ENCODE measurements at places on chromosomes 7 and 10.

DNA sequence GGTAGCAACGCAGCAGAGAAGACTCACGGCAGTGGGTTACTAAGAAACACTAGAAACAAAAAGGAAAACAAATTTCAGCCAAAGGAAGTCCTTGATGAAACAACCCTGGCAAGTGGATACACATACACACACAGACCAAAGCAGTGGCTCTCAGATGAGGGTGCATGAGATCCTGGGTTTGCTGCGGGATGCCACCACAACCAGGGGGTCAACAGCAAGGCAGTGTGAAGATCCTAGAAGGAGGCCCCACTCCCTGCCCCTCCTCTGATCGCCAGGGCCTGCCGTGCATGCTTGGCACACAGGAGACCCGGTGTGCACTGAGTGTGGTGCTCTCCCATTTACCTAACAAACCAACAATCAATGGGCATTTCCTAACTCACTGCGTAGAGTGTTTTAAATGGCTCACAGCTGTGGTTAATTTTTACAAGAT lies 252.3 kb upstream of the KLF14 start:
- no peak for DNase-seq

- DNase-seq = no peak
These were observed 1184.8 kb downstream of the GATA3 start for GRCh38 chr10:9239298-9239697.

DNA sequence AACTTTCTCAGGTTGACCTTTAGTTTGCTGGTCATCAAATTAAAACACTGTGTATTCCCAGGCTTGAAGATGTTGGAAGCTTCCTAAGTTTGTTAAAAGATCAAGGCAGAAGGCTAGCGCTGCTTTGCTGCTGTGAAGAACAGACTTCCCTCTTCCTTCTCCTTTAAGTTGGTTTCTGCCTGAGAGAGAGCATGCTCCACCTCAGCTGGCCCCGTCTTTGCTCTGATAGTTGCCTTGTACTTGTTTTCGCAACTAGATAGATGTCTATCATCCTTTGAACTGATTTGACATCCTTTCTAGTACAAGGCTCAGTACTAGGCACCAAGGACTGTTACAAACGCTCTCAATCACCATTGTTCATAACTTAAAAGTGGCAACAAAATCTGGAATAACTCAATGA lies 177.8 kb upstream of the MKLN1 start:
- DNase-seq = no peak

DNA sequence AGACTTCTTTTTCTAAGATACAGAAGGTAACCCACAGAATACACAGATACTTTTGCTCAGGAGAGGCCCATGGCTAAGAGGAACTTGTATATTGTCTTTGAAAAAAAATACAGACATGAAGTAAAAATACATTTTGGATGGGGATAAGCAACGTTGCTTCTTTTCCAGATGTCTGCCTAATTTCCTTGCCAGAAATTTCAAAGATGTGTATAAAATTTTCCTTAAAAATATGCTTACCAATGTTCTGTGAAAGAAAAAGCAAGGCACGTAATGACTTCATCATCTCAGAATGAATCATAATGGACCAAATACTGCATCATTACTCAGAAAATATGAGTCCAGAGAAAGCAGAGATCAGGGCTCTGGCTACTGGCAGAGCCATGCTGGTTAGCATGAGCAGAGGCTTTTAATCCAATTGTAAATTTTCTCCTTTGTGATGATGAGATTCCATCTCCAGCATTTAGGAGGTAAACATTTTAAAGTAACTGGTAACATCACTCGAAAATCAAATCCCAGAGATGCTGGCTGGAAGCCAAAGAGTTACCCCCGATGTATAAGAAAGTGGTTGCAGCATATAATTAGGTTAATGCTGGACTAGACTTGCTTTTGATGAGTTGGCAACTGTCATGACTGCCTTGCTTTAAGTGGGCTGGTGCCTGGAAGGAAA lies 272.5 kb downstream of the SEMA3A start:
- no peak for DNase-seq

- DNase-seq = no peak
These were observed 234.3 kb downstream of the CACNA2D1 start for GRCh38 chr7:82209179-82209747.

- no peak for DNase-seq
These were observed 133.6 kb downstream of the BMPER start for GRCh38 chr7:34038816-34039470.

DNA sequence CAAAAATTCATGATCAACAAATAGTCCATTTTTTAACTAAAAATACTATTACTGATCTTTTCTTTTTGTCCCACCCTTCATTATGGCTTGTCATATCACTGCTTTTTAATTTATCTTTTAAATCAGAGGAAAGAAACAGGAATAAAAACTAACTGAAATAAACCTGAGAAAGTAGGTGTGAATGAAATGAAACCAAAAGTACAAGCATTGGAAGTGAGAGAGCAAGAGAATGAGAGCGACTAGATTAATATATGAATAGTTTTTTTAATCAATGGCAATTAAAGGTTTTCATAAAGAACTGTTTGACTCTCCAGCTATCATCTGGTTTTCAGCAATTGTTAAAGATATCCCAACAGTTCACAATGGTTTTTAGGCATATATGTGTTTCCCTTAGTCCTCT lies 137.8 kb downstream of the SPAG6 start:
- no peak for DNase-seq

GRCh38 chr10:48365668-48366067 lies 59.2 kb downstream of the MAPK8 start:
- no peak for DNase-seq

- DNase-seq = peak; percentile 18
These were observed 72.1 kb downstream of the INHBA start for GRCh38 chr7:41630741-41631140.

DNA sequence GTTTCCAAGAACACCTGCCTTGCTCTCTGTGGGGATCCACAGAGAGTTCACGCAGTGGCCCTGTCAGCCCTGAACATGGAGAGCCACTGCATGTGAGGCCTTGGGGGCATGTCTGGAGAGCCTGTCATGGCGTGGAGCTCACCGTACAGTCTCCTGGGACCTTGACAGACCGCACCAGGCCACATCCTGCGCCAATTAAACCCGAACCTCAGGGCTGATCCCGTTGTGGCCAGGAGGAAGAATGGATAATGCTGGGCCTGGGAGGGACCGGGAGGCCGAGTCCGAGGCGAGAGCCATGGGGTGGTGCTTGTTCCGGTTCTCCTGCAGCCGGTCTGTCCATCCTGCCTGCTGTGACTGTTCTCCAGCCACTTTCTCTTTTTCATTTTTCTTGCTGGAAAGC lies 68.7 kb downstream of the DNAJB6 start:
- DNase-seq = no peak

DNA sequence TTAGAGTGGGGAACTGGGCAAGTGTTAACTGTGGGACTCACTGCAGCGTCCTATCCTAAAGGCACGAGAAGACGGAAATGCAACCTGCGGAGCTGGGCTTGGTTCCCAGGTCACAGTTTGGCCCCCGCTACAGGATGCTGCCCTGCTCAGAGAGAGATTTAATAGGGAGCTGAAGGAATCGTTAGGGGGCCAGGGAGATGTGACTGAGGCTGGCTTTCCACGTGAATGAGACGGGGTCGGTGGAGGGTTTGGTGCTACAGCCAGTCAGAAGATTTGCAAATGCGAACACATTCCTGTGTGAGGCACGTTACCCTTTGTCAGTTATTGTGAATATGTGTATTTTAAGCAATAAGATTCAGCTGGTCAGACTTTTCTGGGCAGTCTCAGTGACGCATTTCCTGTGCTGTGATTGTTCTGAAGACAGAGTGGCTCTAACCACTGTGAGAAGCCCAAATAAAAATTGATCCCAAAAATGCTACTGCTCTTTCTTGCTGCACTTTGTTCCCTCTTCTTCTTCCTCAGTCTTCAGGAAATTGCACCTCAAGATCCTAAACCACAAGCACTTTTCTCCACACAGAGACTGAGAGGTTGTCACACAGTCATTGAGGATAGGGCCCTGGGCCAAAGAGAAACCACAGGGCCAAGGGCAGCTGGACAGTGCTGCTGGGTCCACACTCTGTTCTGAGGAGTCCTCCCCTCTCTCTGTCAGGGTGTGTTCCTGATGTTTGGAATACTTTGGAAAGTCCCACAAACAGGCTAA lies 21.2 kb downstream of the CYP17A1 start:
- DNase-seq = peak; percentile 17

- no peak for DNase-seq
These were observed 43.8 kb upstream of the SEC61G start for GRCh38 chr7:54802841-54803240.

- DNase-seq = no peak
These were observed 125.2 kb downstream of the GNAT3 start for GRCh38 chr7:80386686-80387085.

GRCh38 chr7:122301858-122302760 lies 2.4 kb downstream of the FEZF1 start:
- DNase-seq = no peak

- DNase-seq = no peak
These were observed 319.7 kb downstream of the HPSE2 start for GRCh38 chr10:98915911-98916310.

DNA sequence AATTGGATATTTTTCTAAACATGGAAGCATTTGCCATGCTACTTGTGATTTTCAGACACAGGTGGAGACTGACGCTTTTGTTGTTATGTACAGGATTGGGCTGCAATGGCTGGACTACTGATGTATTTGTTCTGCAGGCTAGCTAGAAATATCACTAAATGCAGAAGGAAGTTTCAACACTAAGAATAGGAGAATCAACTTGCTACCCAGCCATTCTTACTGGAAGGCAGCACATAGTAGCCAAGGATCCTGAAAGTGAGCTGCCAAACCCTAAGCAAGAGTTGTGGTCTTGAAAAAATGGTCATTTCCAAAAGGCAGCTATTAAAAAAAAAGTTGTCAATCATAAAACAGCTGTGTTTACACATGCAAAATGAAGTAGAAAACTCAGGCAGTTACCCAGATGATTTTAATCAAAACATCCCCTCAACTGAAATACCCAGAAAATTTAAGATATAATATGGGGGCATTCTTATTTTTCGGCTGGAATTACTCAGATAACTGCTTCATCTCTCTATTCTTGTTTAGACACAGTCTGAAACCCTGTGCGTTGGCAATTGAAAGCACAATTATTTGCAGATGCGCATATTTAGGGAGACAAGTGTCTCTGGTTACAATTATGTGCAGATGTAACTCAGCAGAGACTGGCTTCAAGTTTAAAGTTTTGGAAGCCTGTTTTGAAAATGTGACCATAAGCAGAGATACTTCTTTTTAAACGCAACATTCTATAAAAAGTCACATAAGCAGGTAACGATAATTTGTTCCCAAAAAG lies 31.2 kb downstream of the GFRA1 start:
- no peak for DNase-seq

GRCh38 chr7:23410446-23411183 lies 59.7 kb downstream of the IGF2BP3 start:
- DNase-seq = no peak

DNA sequence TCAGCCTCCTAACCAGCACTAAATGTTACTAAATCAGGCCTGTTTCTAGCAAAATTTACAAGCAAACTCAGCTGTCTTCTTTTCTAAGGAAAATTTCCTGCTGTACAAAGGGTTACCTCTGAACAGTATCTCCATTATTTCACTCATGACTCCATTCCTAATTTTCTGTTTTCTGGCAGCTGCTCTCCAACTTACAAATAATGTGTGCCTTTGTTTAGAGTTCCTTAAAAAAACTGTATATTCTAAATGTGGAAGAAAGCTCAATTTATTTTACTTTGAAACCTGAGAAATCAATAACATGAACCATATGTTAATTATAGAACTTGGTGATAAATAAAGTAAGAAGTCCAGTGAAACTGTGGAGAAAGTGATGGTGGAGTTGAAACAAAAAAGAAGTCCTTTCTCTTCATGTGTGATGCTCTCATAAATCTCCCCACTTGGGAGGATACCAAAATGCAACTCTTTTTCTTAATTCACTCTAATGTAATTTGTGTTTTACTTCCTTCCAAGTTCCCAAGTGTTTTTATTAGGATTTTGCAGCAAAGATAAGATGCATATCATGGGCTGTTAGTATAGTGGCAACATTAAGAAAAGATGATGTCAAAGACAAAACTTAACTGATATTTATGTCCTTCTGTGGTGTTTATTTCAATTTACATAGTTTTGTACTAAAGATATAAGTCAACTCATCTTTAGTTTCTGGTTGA lies 74.8 kb downstream of the CDK6 start:
- DNase-seq = no peak

- DNase-seq = no peak
These were observed 2.6 kb downstream of the ATRNL1 start for GRCh38 chr10:115095758-115096157.

- no peak for DNase-seq
These were observed 39.2 kb upstream of the SDHAF3 start for GRCh38 chr7:97078023-97078969.

- DNase-seq = no peak
These were observed 20.4 kb downstream of the GRB10 start for GRCh38 chr7:50762337-50762736.

DNA sequence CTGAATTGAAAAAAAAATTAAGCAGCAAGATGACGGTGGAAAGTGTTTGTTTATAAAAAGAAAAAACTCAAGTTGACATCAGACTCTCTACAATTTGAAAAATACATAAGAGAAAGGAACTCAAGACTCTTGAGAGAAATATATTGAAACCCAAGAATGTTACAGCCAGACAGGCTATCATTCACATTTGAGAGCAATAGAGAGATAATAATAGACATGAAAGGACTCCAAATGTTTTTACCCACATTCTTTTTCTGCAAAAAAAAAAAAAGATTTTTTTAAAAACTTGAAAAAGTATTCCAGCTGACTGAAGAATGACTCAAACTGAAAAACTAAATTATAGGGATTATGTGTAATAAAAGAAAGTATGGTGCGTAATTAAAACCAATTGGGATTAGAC lies 532.4 kb downstream of the INHBA start:
- DNase-seq = no peak

GRCh38 chr10:11576092-11576809 lies 35.2 kb downstream of the USP6NL start:
- DNase-seq = no peak

GRCh38 chr10:133226251-133226808 lies 3.7 kb upstream of the UTF1 start:
- DNase-seq = no peak

DNA sequence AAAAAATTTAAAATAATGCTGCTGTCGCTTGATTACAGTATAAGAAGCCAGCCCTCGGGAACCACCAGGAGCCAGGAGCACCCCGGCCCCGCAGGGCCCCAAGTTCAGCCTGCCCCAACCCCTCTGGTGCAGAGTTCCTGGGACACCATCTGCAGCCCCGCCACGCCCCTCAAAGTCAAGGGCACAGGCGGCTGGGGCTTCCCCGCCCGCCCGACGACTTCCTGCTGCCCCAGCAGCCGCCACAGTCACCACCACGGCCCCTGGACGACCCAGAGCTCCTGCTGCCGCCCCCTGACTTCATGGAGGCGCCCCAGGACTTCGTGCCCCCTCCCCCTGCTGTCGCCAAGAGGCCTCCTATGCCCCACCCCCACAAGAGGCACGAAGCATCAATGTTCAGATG lies 103.6 kb upstream of the PDSS1 start:
- DNase-seq = no peak

DNA sequence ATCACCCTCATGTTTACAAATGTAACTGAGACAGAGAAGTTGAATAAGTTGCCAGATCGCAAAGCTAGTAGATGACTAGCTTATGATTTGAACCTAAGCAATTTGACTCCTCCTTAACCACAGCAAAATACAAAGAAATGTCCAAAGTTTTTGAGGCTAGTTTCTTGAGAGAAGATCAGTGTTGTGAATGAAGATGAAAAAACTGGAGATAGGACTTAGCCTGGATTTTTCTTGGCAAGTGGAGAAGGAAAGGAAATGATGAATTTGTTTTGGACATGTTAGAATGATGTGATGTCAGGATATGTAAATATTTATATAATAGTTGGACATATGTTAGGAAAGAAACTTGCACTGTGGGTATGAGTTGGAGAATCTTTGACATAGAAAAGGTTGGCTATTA lies 149.8 kb downstream of the LSMEM1 start:
- DNase-seq = no peak

GRCh38 chr7:138663725-138664710 lies 37.1 kb downstream of the SVOPL start:
- DNase-seq = no peak
